ENCODE measurements at places on chromosomes 5 and 9. TPM values are rescaled to one million over a fixed set of nuclear protein-coding genes. Genes with fewer than 3 reads are reported as not detected.

Gene IFNA2
- not detected for total RNA-seq

Gene AJM1
- total RNA-seq = 10.9 TPM

Gene AGPAT2
- total RNA-seq = 43.6 TPM

Gene FST
- 0.93 TPM for total RNA-seq

Gene TMEM215
- total RNA-seq = not detected

Gene TMEM171
- not detected for total RNA-seq

Gene SNAPC4
- total RNA-seq = 6.6 TPM

Gene ALAD
- 17.5 TPM for total RNA-seq

Gene SPAG8
- 1.0 TPM for total RNA-seq

Gene ADAMTS12
- total RNA-seq = 4.7 TPM

Gene CDC20B
- total RNA-seq = not detected

Gene PCDHGA7
- total RNA-seq = 7.9 TPM

Gene HACD4
- total RNA-seq = 17.7 TPM

Gene TAF1L
- total RNA-seq = not detected

Gene GLRA1
- not detected for total RNA-seq

DNA sequence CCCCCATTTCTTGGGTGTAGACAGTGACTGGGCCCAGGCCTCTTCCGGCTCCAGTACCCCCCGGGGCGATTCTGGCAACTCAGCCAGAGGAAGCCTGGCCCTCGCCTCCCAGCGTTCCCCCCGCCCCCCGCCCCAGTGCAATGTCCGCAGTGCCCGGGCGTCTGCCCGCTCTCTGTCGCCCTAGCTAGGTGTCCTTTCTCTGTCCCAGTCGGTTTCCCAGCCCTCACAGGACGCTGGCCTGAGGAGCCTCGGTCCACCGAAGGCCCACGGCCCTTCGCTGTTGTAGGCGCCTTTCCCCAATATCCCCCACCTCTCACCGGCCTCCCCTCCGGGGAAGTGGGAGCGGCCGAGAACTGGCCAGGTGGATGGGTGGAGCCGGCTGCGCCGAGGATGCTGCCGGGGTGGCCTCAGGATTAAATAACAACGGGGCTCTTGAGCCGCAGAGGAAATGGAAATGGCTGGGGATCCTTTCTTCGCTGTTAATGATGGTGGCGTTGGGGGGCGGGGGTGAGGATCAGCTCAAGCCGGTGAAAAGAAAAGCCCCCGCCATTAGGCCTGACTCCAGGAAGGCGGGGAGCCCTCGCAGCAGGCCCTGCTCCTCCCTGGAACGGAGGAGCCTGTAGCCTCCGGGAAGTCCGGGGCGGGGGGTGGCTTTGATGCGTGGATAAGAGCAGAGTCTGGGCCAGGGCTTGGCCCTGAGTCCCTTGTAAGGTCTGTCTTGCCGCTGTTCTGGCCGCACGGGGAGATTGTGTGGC lies 1.1 kb upstream of the SPRY4 start:
- no peak for ATAC-seq

DNA sequence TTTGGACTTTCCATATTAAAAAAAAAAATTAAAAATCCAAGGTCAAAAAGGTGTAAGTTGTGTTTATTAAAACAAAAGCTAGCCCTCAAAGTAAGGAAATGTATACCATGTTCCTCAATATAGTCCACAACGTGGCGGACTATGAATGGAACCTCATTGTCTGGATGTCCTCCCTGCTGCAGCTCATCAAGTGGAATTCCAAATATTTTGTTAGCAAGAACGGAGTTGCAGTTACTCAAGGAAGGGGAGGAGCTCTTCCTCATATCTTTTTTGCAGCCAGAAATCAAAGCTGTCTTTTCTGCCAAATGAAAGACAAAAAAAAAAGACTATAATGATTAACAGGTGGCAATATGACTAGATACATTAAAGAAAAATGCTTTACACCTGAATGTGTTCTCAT lies 14.0 kb downstream of the FAM13B start:
- ATAC-seq = no peak

GRCh38 chr9:137456061-137456863 lies 2.9 kb downstream of the NSMF start:
- ATAC-seq = no peak

DNA sequence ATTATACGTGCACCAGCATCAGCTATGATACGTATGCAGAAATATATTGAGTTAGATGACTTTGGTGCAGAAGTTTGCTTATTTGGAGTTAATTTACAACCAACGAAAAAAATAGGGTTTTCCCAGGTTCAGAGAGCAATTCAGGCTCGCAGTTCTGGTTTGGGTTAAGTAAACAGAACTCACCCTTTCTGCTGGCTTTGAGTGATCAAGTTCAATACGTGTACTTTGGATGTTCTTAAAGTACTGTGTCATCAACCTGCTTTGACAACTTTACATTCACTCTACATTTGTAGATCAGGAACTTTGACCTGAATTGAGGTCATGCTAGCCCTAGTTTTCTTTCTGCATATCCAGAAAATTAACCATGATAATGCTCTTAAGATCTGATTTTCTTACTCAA lies 40.7 kb downstream of the ACOT12 start:
- no peak for ATAC-seq

GRCh38 chr5:101590384-101590783 lies 687.3 kb upstream of the ST8SIA4 start:
- no peak for ATAC-seq

- no peak for ATAC-seq
Observed at GRCh38 chr9:133633681-133634080, 2.5 kb upstream of the DBH start.

DNA sequence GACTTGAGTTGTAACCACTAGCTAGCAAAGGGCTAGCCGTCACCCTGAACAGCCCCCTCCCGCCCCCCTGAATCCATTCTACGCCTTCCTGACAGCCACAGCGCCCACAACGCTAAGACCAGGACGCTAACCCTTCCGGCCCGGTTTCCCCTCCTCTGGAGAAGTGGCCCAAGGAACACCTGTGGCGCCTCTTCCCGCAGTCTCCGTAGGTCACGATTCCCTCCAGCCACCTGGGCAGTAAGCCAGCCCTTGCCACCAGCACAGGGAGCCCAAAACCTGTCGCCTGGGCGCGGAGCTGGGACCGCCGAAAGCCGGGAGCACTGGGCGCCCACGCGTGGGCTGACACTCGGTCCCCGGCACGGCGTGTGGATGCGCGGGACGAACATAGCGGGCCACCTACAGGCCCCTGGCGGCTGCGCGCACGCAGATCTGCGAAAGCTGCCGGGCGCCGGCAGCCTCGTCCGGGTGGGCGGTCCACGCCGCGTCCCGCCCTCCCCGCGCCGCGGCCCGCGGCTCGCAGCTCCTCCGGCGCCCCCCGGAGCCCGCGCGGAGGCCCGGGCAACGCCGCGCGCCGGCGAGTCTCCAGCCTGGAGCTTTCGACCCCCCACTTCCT lies 596 bp downstream of the IRF1 start:
- ATAC-seq = peak; percentile 59

GRCh38 chr5:1792842-1793266 lies 6.8 kb downstream of the MRPL36 start:
- ATAC-seq = no peak

- peak; percentile 58 for ATAC-seq
Observed at GRCh38 chr9:5557606-5558587, 47.6 kb downstream of the PDCD1LG2 start.

DNA sequence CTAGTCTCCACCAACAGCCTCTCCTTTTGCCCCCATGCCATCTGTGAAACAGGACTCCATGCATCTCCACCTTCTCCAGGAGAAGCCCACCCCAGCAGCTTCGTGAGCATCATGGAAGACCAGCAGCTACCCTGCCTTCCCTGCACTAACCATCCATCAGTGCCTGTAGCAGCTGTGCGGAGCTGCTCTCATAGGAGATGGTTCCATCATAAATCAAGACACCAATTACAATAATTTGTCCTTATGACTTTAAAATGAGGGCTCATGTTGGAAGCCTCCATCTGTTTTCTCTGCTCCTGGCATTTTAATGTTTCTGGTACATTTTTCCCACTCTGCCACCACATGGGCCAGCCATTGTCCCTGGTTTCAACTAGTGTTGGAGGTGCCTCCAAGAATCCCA lies 69.9 kb downstream of the FGF1 start:
- no peak for ATAC-seq

DNA sequence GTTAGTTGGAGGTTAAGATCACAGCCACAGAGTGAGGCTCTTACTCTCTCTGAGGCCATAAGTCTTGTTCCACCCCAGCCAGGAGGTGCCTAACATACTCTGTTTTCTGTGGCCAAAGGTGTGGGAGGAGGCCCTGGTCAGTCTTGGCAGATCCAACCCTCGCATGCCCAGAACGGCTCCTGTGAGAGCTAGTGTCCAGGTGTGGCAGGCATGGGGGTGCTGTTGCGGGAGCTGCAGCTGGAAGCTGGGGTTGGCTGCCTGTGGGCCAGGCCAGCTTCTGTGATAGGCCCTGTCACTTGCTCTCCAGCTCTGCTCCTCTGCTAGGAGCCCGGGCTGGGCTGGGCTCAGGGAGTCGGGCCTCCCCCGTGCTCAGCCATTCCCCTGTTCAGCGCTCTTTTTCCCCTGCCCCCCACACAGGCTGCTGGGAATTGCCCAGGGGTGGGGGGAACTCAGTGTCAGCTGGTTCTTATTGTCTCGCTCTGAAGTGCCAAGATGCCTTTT lies 31.6 kb downstream of the IER5L start:
- ATAC-seq = peak; percentile 5

DNA sequence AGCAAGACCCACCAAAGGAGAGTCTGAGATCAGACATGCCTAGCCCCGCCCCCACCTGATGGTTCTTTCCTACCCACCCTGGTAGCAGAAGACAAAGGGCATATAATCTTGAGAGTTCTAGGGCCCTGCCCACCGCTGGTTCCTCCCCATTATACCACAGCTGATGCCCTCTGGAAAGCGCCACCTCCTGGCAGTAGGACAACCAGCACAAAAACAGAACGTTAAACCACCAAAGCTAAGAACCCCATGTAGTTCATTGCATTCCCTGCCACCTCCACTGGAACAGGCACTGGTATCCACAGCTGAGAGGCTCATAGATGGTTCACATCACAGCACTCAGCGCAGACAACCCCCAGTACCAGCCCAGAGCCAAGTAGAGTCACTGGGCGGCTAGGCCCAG lies 81.2 kb upstream of the TRPC7 start:
- no peak for ATAC-seq

- ATAC-seq = peak; percentile 84
Observed at GRCh38 chr9:109328978-109329637, 8.2 kb upstream of the EPB41L4B start.

DNA sequence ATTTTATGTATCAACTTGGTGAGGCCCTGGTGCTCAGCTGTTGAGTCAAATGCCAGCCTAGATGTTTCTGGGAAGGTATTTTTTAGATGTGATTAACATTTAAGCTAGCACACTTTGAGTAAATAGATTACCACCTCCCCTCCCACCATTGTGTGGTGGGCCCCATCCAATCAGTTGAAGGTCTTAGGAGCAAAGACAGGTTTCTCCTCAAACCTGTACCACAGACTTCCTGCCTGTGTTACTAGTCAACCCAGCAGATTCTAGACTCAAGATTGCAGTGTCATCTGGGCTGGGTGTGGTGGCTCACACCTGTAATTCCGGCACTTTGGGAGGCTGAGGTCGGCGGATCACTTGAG lies 33.8 kb downstream of the MRPL36 start:
- ATAC-seq = no peak

DNA sequence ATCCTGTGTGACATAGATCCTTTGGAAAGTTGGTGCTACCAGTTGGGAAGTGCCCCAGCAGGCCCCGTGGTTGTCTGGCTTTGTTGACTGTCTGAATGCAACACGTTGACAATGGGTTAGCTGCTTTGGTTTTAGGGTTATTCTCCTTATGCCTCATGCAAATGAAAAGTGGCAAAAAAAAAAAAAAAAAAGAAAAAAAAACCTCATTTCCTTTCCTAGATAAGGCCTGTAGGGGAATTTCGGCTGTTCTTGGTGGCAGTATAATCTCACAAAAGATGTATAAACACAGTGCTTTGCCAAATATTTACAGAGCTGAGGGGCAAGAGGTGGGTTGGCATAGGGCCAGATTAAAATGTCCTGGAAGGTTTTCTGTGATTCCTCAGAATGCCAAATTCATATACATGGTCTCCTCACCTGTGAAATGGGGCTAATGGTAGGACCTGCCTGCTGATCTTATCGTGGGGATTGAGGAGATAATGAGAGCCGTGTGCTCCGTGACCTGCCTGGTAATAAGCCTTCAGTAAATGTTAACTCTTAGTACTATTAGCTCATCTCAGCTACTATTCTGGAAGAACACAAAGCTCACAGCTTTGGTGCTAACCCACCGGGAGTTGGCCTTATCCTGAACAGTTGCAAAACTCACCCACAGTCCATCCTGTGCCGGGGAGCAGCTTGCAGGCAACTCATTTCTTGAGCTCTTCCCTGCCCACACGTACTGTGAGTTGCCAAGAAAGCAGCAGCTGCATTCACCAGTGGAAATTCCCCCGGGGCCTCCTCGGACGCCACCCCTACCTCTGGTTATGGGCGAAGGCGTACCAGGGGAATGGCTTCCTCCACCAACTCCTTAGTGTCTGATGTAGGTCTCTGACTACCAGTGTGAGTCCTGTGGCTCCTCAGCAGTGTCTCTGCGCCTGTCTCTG lies 220.3 kb downstream of the NR3C1 start:
- ATAC-seq = no peak

GRCh38 chr9:135957431-135957830 lies 3.7 kb downstream of the UBAC1 start:
- ATAC-seq = no peak

- no peak for ATAC-seq
Observed at GRCh38 chr5:171629221-171629620, 156.4 kb upstream of the SMIM23 start.

- ATAC-seq = no peak
Observed at GRCh38 chr9:12740845-12741244, 34.0 kb upstream of the LURAP1L start.

DNA sequence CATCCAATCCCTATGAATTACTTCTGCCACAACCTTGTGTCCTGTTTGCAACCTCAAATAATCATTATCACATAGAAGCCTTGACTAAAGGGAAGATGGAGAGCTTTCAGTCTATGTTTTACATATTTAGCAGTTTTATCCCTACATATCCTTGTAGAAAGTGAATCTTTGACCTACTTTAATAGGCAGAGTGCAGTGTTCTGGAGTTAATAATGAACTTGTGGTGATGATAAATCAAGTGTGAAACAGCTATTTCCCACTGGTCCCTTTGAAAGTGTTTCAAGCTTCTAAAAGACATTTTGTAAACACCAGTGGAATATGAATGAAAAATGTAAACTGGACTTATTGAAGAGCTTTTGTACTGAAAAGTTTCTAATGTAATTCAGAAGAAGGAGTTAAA lies 406.7 kb downstream of the GABRG2 start:
- ATAC-seq = no peak

- no peak for ATAC-seq
Observed at GRCh38 chr5:115325296-115325959, 29.0 kb upstream of the CCDC112 start.

DNA sequence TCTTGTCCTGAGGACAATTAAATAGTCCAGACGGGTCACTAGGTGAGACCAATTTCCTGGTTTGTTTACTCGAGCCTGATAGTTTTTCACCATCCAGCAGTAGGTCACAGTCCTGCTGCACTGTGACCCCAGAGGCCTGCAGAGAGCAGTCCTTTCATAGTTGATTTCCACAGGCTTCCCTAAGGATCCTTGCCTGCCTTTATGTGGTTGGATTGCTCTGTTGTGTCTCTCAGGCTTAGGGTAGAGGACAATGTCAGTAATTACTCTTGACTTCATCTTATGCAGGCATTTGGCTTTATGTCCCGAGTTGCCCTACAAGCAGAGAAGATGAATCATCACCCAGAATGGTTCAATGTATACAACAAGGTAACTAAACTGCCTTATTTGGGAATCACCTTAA lies 9.0 kb upstream of the CATSPER3 start:
- ATAC-seq = no peak

- ATAC-seq = no peak
Observed at GRCh38 chr5:112574536-112574935, 155.5 kb upstream of the EPB41L4A start.

- ATAC-seq = no peak
Observed at GRCh38 chr9:38443181-38443580, 18.9 kb upstream of the IGFBPL1 start.

Measured in gastroesophageal sphincter (tissue), 4 donors.